Stimulated activated memory B cell treated with anti-CD40 and anti-IgM and Interleukin-4, amounts not matched to agents 10 μg/mL and 1 μg/mL and 100 μg/mL, for 72 hours (primary cell): ENCODE measurements at places on chromosomes 13 and 19.

- peak; percentile 68 for ATAC-seq
Measured at GRCh38 chr13:41905600-41906254, 55.2 kb downstream of the VWA8 start.

DNA sequence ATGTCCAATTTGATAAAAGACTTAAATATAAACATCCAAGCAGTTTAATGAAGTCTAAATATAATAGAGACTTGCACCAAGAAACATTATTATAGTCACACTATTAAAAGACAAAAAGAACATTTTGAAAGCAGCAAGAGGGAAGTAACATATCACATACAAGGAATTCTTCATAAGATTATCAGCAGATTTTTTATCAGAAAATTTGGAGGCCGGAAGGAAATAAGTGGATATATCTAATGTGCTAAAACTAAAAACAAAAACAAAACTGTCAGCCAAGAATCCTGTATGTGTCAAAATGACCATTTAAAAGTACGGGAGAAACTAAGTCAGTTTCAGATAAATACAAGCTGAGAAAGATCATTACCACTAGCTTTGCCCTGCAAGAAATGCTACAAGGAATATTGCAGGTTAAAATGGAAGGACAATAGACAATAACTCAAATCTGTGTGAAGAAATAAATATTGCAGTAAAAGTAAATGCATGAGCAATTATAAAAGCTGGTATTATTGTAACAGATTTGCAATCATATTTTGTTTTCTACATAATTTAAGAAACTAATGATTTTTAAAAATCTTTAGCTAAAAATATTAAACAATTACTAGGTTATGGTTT is 1665.9 kb upstream of the PCDH20 start:
- no peak for ATAC-seq

DNA sequence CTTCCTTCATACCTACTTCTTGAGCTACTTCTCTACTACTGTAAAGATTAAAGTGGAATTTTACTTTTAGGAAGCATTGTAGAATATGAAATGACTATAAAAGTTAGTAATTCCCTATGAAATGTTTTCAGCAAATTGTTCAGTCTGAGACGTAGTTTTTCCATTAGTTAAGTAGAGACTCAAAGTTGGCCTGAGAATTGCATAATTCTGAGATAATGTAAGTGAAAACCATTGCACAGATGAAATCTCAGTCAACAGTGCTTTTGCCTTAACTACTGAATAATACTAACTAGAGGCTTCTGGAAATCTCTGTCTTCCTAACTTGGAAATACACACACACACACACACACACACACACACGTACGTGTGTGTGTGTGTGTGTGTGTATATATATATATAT is 125.9 kb downstream of the FGF14 start:
- ATAC-seq = no peak

- ATAC-seq = no peak
Measured at GRCh38 chr19:46963093-46963734, 56.4 kb upstream of the NPAS1 start.

DNA sequence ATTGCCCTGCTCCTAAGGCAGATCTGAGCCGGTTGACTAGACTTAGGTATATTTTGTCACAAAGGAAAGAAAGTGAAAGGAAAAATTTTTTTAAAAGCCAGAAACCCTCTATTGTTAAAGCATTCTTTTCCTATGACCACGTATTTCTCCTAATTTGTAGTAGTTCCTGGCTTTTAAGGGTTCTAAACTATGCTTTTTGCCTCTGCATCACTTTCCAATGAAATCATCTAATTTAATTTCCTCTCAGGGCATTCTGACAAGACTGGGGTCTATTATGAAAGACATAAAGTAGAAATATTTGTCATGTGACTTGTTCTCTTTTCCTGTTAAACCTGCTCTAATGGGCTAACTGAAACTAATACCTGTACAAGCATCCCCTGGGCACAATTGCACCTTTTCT is 233.0 kb upstream of the PRR20A start:
- no peak for ATAC-seq

- no peak for ATAC-seq
Measured at GRCh38 chr13:40492511-40492910, 173.9 kb downstream of the FOXO1 start.

GRCh38 chr19:48271531-48272151 is 1.8 kb downstream of the ZNF114 start:
- peak; percentile 85 for ATAC-seq

GRCh38 chr19:8206147-8207087 is 2.8 kb upstream of the CERS4 start:
- ATAC-seq = no peak

GRCh38 chr13:56528040-56528790 is 612.5 kb upstream of the PRR20A start:
- ATAC-seq = no peak
